Endodermal cell (in vitro differentiated cells): ENCODE measurements at places on chromosomes 3 and 15. TPM values are rescaled to one million over a fixed set of nuclear protein-coding genes. Genes with fewer than 3 reads are reported as not detected.
A peak's percentile ranks its signal among the peaks of the same experiment; 100 is the strongest.

Gene FBN1
- total RNA-seq: 4.1 to 6.2 TPM (median 5.5 TPM) in 3 replicates

Gene ALS2CL
- total RNA-seq: 17.0 to 20.8 TPM (median 19.1 TPM) in 3 replicates

Gene USP19
- total RNA-seq: 45.2 to 62.9 TPM (median 61.5 TPM) in 3 replicates

Gene GSK3B
- 55.2 to 58.8 TPM (median 57.3 TPM) in 3 replicates for total RNA-seq

Gene MAGI1
- 32.4 to 39.2 TPM (median 38.6 TPM) in 3 replicates for total RNA-seq

Gene HHATL
- not detected in 3 replicates for total RNA-seq

- peaks cover 13% of the 10 kb centered on the region for H3K4me1 ChIP-seq
- H3K27me3 ChIP-seq: no peaks in the 10 kb centered on the region
- H3K27ac ChIP-seq: no peak overlapping the region
- H3K4me3 ChIP-seq: no peak overlapping the region
Measured at GRCh38 chr15:38611228-38611627, 46.6 kb upstream of the RASGRP1 start.

- H3K27me3 ChIP-seq: no peaks in the 10 kb centered on the region
- H3K4me1 ChIP-seq: no peaks in the 10 kb centered on the region
- no peak overlapping the region for H3K4me3 ChIP-seq
- peak; percentile 24 for DNase-seq
Measured at GRCh38 chr3:40211579-40211978, 97.9 kb upstream of the EIF1B start.

- H3K36me3 ChIP-seq: no peaks in the 10 kb centered on the region
- H3K4me1 ChIP-seq: no peaks in the 10 kb centered on the region
- no peak overlapping the region for H3K4me3 ChIP-seq
- DNase-seq: no peak
- no peaks in the 10 kb centered on the region for H3K27me3 ChIP-seq
Measured at GRCh38 chr15:68910816-68911215, 19.5 kb upstream of the SPESP1 start.

DNA sequence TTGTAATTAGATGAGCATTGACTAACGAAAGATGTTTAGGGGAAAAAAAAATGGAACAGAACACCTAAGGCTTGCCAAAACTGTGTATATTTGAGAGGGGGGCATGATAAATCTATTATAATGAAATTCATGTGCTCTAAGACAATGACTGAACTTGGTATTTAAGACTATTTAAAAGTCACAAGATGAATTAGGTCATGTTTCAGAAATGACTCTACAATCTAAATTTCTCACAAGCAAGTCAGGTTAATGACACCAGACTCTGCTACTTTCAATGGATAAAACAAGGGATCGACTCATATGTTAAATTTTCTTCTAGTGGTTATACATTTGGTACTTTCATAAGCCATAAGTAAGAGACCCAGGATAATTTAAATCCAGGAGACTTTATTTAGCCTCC lies 78.4 kb downstream of the DUT start:
- no peak overlapping the region for H3K27ac ChIP-seq
- no peak overlapping the region for H3K4me3 ChIP-seq
- DNase-seq: no peak
- H3K36me3 ChIP-seq: peaks cover 11% of the 10 kb centered on the region

- no peaks in the 10 kb centered on the region for H3K27me3 ChIP-seq
- peaks cover 54% of the 10 kb centered on the region for H3K36me3 ChIP-seq
- no peak for DNase-seq
Measured at GRCh38 chr3:36991147-36991546, 1.8 kb downstream of the EPM2AIP1 start.

DNA sequence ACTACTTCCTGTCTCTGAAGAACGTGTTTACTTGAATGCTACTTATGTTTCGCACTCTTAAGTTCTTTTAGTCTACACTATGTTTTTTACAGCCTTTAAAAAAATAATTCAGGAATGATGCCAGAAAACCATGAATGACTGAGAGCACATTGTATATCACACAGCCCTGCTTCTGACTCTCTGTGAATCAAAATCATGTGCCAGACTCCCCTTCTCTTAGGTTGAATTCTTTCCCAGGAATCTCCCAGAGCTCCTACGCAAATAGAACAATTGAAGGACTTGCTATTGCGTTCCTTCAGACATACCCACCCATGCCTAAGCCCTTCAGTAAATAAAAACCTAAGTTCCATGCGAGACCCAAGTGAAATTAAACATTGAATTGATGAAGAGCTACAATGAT lies 782.0 kb upstream of the ALCAM start:
- H3K36me3 ChIP-seq: no peaks in the 10 kb centered on the region
- H3K4me3 ChIP-seq: no peak overlapping the region
- H3K27ac ChIP-seq: no peak overlapping the region
- no peaks in the 10 kb centered on the region for H3K4me1 ChIP-seq
- no peaks in the 10 kb centered on the region for H3K27me3 ChIP-seq

- no peaks in the 10 kb centered on the region for H3K27me3 ChIP-seq
- H3K4me3 ChIP-seq: no peak overlapping the region
- H3K27ac ChIP-seq: no peak overlapping the region
- no peak for DNase-seq
Measured at GRCh38 chr15:99845009-99845408, 111.8 kb upstream of the LYSMD4 start.

GRCh38 chr3:118181274-118181673 lies 853.4 kb downstream of the IGSF11 start:
- H3K4me1 ChIP-seq: no peaks in the 10 kb centered on the region
- no peak for DNase-seq
- H3K27me3 ChIP-seq: no peaks in the 10 kb centered on the region
- no peaks in the 10 kb centered on the region for H3K36me3 ChIP-seq
- H3K4me3 ChIP-seq: no peak overlapping the region

DNA sequence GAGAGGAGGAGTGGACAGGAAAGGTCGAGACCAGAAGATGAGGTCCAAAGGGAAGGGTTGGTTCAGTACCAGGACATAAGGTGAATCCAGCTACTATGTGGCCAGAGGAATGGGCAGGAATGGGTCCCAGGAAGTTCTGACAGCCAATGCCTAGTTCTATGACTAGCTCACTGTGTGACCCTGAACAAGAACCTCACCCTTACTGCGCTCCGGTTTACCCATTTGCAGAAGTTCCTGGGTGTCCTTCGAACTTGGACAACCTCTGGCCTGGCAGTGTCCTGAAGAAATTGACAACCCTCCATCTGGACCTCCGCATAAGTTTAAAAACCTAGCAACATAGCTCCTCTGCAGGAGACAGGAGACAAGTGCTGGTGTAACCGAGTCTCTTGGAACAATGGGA lies 12.2 kb upstream of the PSTPIP1 start:
- H3K4me1 ChIP-seq: no peaks in the 10 kb centered on the region
- no peaks in the 10 kb centered on the region for H3K36me3 ChIP-seq
- DNase-seq: peak; percentile 38
- no peak overlapping the region for H3K27ac ChIP-seq
- no peaks in the 10 kb centered on the region for H3K27me3 ChIP-seq

DNA sequence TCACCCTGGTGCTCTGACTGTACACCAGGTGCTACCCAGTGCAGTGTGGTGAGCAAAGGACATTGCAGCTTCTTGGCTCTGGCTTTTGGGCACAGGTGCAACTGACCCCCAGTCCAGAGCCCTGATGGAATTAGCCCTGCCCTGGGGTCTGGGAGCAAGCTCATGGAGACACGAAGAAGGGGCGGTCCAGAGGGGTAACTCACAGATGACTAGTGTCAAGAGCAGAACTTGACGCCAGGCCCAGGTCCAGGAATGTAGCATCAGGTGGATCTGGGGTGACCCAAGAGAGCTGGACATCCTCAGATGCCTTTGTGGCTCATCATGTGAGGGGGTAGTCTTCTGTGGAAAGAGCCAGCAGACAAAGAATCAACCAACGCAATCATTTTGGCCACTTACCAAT lies 88.9 kb downstream of the ASB7 start:
- peaks cover 5% of the 10 kb centered on the region for H3K27me3 ChIP-seq
- no peak for DNase-seq
- no peak overlapping the region for H3K4me3 ChIP-seq
- H3K27ac ChIP-seq: no peak overlapping the region
- H3K4me1 ChIP-seq: no peaks in the 10 kb centered on the region

DNA sequence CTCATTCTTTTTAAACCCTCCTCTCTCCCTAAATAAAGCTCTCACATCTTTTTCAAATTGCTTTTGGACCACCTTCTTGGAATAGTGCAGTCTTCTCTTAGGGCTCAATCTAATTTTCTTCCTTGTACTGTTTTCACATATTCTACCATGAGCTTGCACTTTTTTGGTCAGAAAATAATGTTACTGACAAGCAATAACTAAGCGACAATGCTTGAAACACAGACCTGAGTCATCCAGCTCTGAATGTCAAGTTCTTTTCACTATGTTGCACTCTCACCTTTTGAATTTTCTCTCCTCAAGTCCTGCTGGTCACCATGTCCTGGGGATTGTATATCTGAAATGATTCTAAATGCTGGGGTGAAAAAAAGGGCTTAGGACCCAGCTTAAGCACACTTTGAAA lies 8.9 kb downstream of the TNFAIP8L3 start:
- DNase-seq: no peak
- H3K27ac ChIP-seq: no peak overlapping the region
- H3K36me3 ChIP-seq: no peaks in the 10 kb centered on the region
- H3K4me1 ChIP-seq: no peaks in the 10 kb centered on the region
- peaks cover 34% of the 10 kb centered on the region for H3K27me3 ChIP-seq

DNA sequence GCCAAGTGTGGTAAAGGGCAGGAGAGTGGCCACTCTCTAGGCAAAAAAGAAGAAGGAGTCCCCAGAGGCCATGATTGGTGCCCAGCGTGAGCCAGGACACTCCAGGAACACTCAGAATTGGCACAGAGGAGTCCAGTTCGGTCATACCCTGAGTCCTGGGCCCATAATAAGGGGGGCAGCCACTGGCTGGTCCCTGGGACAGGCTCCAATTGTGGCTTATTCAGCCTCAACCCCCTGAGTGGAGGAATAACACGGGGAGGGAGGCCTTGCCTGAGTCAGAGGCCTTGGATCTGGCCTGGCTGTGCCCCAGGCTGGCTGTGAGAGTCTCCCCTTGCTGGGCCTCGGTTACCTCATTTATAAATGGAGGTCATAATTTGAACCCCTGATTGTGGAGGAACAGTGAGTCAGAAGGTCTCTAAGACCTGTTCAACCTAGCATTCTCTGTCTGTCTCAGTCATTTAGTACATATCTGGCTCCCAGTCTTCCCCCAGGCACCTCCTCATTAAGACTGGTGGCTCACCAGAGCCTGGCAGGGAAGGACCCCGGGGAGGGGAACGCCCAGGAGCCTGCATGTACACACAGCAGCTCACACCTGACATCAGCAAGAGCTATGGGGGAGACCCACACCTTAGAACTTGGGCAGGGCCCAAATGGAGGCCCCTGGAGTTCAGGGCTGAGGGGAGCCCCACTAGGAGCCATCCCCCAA lies 95.9 kb upstream of the ATP2B2 start:
- no peaks in the 10 kb centered on the region for H3K27me3 ChIP-seq
- no peak overlapping the region for H3K4me3 ChIP-seq
- no peaks in the 10 kb centered on the region for H3K36me3 ChIP-seq
- DNase-seq: no peak
- H3K4me1 ChIP-seq: no peaks in the 10 kb centered on the region

- no peak overlapping the region for H3K27ac ChIP-seq
- H3K27me3 ChIP-seq: no peaks in the 10 kb centered on the region
- H3K4me1 ChIP-seq: peaks cover 20% of the 10 kb centered on the region
- H3K4me3 ChIP-seq: no peak overlapping the region
- peak; percentile 78 for DNase-seq
Measured at GRCh38 chr3:52084954-52085680, 28.7 kb upstream of the DUSP7 start.

GRCh38 chr15:93296759-93297500 lies 207.9 kb upstream of the RGMA start:
- peak overlapping the region; percentile 73 for H3K27ac ChIP-seq
- H3K36me3 ChIP-seq: no peaks in the 10 kb centered on the region
- H3K4me1 ChIP-seq: no peaks in the 10 kb centered on the region
- no peak overlapping the region for H3K4me3 ChIP-seq
- H3K27me3 ChIP-seq: no peaks in the 10 kb centered on the region
- no peak for DNase-seq

- no peaks in the 10 kb centered on the region for H3K36me3 ChIP-seq
- no peaks in the 10 kb centered on the region for H3K4me1 ChIP-seq
- H3K27me3 ChIP-seq: peaks cover 52% of the 10 kb centered on the region
- peak overlapping the region; percentile 95 for H3K4me3 ChIP-seq
Measured at GRCh38 chr15:52180851-52181450, 10.2 kb downstream of the GNB5 start.

DNA sequence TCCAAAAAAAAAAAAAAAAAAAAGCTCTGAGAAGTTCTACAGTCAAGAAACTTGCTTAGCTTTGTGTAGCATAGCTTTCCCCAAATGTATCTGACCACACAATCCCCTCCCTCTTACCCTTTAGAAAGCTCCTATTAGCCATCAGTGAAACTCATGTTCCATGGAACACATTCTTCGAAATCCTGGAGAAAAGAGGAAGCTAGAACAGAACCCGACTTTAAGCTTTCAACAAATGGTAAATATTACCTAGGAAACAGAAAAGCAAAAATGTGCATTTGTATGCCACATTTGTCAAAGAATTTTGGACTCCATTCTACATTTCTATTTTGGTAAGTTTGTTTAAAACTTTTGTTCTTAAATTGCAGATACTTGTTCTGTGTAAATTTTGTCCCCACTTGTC lies 17.4 kb upstream of the CRTC3 start:
- no peaks in the 10 kb centered on the region for H3K36me3 ChIP-seq
- H3K27me3 ChIP-seq: no peaks in the 10 kb centered on the region

DNA sequence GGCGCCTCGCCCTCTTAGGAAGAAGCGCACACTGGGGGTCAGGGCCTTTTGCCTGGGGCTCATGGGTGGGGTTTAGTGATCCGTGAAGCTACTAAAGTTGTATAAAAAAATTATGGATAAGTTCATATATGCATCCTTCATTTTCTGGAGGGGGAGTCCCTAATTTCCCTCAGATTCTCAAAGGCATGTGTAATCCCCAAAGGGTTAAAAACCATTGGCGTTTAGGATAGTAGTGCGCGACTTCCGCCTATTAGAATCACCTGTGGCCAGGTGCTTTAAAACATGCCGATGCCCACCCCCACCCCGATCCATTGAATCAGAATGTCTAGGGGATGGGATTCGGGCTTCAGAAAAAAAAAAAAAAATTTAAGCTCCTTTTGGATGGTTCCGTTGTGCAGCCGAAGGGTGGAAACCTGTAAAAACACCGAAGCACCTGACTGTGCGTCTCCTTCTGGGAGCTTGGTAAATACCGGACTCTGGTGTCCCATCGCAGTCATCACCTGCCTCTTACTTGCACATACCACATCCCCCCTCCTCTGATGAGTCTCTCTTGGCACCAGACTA lies 570 bp downstream of the APH1B start:
- H3K27me3 ChIP-seq: peaks cover 12% of the 10 kb centered on the region
- DNase-seq: peak; percentile 60
- peak overlapping the region; percentile 79 for H3K4me3 ChIP-seq
- H3K36me3 ChIP-seq: no peaks in the 10 kb centered on the region
- H3K27ac ChIP-seq: no peak overlapping the region

DNA sequence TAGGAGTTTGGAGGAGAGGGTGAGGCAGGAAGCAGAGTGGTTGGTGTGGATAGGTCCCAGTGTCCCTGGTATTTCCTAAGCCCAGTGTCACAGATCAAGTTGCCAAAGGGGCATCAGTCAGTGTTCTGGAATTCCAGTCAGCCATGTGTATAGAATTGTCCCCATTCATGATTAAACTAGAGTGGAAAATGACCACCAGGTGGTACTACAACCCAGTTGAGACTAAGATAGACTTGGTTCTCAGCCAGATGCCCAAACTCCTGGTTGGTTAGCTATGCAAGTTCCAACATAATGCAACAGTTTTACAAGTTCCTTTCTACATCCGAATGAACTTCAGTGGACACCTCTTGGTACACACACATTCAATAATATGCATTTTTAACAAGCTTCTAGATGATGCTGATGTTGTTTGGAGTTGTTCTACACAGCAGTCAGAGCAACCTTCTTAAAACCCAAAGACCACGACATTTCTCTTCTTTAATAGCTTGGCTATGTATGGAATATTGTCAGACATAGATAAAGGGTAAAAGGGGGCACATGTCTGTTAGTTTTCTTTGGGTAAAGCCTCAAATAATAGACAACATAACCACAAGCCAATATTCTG lies 8.4 kb upstream of the ATR start:
- no peak overlapping the region for H3K27ac ChIP-seq
- H3K4me3 ChIP-seq: no peak overlapping the region
- H3K4me1 ChIP-seq: no peaks in the 10 kb centered on the region
- DNase-seq: peak; percentile 62
- H3K27me3 ChIP-seq: no peaks in the 10 kb centered on the region
